ENCODE measurements at places on chromosomes 12 and 14.

GRCh38 chr14:93023039-93023438 lies 92.7 kb downstream of the ITPK1 start:
- DNase-seq = no peak

- DNase-seq = no peak
Observed at GRCh38 chr14:61145903-61146481, 135.1 kb downstream of the TMEM30B start.

- DNase-seq = no peak
Observed at GRCh38 chr12:119931402-119931801, 54.3 kb upstream of the CIT start.

DNA sequence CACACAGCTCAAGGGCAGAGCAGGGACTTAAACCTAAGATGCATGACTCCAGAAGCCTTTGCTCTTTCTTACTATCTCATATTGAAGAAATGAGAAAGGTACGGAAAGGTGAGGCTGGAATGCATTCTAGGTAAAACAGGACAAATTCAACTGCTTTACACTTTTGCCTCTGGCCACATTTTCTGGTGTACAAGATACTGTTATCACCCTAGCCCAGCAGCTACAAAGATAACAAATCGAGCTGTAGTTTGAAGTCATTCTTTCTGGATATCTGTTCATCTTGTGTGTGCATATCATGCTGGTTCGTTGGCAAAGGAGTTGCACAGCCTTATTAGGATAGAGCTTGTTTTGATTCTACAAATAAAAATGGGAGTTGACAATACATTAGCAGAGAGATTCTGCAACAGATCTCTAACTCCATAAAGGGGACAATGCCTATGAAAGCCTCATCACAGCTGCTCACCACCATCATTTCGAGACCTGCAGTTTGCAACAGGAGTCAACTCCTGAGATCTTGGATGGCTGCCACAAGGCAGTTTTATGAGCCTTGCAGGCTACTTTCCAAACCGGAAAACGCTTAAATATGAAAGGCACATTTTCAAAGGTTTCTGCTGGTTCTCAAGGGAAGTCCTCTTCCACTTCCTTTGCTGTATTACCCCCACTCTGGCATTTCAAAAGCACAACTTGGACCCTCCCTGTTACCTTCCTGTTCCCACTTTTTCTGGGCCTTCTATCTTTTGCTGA lies 64.9 kb downstream of the STXBP6 start:
- peak; percentile 38 for DNase-seq

- no peak for DNase-seq
Observed at GRCh38 chr14:92844204-92844603, 50.1 kb downstream of the GOLGA5 start.

GRCh38 chr12:27975222-27976136 lies 2.9 kb upstream of the PTHLH start:
- DNase-seq = peak; percentile 59

Data from T47D (cell line).